ENCODE measurements at places on chromosomes 4 and X. TPM values are rescaled to one million over a fixed set of nuclear protein-coding genes. Genes with fewer than 3 reads are reported as not detected.

Gene PPP4R3C
- total RNA-seq: not detected

Gene TCEAL1
- total RNA-seq: 37.7 TPM

Gene PLP1
- not detected for total RNA-seq

Gene CTAG2
- not detected for total RNA-seq

Gene FRG1
- 36.4 TPM for total RNA-seq

Gene CTBP1
- 86.3 TPM for total RNA-seq
